ENCODE measurements at places on chromosomes 2 and 18.

GRCh38 chr18:79221136-79221535, 151.9 kb downstream of the ATP9B start:
- no peak for ATAC-seq

GRCh38 chr2:217269701-217270484, 410.0 kb upstream of the TNP1 start:
- no peak for ATAC-seq

DNA sequence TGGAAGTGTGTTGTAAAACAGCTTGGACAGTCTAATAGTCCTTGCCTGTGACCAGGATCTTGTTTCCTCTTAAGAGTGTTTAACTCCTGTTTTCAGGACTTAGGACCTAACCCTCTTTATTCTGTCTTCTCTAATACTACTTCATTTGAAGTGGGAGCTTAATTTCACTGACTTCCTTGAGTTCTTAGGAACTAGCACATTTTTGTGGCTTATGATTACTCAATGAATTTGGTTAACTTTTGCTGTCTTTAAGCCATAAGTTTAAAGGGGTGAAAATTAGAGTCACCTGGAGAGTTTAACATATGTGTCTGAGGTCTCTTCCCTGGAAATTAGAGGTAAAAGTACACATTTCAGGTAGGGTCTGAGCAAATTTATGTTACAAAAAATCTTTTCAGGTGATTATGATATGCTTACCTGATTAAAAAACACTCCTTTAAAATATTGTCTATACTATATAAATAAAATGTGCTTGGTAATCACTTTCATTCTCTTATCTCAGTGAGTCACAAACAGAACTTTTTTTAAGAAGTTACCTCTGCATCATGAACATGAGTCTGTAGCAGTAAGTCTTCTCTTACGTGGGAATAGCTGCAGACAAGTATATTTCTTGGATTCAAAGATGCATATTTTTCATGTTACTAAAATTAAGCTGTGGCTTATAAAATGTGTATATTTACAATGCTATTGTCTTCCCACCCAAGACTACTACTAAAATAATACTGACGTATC, 52.7 kb downstream of the ATP9B start:
- ATAC-seq: no peak

GRCh38 chr2:172339371-172340010, 87.9 kb upstream of the ITGA6 start:
- ATAC-seq: no peak

DNA sequence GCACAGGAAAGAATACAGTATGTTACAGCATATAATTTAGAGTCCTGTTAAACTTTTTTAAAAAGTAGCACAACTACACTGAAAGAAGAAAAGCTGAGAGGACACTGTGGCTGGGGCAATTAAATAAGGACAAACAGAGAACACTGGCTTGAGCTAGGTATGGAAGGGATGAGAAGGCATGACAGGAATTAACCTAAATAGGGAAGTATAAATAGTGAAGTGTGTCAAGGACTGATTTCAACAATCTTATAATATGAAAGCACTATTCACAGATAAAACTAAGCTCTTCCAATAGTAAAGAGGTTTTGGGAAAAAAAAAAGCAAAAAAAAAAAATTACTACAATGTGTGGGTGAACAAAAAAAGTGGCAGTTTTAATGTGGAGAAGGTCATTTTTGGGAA, 45.5 kb downstream of the PPP3R1 start:
- no peak for ATAC-seq

- ATAC-seq: no peak
Observed at GRCh38 chr18:23617412-23618014, 31.2 kb upstream of the NPC1 start.

DNA sequence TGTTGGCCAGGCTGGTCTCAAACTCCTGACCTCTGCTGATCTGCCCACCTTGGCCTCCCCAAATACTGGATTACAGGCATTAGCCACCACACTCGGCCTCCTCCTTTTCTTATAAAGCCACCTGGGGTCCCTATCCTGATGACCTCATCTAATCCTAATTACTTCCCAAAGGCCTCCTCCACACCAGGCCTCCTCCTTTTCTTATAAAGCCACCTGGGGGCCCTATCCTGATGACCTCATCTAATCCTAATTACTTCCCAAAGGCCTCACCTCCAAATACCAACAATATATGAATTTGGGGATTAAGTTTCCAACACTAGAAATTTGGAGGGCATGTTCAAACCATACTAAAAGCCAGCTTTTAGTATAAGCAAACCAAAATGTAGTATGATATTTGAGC, 9.7 kb upstream of the RMC1 start:
- ATAC-seq: no peak

GRCh38 chr2:160570376-160570775, 76.8 kb upstream of the RBMS1 start:
- ATAC-seq: no peak

DNA sequence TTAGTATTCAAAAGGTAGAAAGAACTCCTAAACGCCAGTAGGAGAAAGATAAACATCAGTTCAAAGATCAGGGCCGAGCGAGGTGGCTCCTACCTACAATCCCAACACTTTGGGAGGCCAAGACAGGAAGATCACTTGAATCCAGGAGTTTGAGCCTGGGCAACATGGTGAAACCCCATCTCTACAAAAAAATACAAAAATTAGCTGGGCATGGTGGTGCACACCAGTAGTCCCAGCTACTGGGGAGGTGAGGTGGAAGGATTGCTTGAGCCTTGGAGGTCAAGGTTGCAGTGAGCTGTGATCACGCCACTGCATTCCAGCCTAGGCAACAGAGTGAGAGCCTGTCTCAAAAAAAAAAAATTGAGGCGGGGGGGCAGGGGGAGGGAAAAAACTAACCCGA, 40.6 kb downstream of the MBOAT2 start:
- ATAC-seq: no peak

DNA sequence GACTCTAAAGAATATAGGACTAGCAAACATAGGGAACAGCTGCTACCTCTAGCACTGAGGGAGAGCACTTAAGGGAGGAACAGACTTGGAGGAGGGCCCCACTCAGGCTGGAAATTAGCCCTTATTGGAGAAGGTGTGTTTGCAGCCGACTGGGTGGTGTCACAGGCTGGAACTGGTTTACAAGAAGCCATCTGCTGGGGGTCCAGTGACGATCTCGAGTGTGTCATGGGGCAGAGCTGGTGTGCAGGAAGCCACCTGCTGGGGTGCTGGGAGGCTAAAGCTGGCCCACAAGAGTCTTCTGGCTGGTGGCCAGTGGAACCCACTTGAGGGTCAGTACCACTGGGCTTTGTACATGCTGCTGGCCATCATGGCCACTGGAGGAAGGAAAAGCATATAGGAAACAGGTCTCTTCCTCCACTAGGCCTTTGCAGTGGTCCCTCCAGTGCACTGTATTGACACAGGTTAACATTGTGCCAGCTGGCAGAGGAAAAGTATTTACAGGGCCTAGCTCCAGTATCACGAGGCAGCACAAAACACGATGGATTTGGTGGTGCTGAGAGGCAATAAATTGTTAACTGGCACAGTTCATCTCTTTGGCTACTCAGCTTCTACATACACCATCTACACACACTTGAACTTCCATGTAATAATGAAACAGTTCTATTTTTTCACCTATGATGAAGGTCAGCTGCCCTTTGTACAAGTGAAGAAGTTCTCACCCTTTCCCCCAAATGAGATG, 43.6 kb downstream of the MAP3K20 start:
- ATAC-seq: peak; percentile 48

- no peak for ATAC-seq
Observed at GRCh38 chr18:38019292-38019691, 453.7 kb upstream of the CELF4 start.

DNA sequence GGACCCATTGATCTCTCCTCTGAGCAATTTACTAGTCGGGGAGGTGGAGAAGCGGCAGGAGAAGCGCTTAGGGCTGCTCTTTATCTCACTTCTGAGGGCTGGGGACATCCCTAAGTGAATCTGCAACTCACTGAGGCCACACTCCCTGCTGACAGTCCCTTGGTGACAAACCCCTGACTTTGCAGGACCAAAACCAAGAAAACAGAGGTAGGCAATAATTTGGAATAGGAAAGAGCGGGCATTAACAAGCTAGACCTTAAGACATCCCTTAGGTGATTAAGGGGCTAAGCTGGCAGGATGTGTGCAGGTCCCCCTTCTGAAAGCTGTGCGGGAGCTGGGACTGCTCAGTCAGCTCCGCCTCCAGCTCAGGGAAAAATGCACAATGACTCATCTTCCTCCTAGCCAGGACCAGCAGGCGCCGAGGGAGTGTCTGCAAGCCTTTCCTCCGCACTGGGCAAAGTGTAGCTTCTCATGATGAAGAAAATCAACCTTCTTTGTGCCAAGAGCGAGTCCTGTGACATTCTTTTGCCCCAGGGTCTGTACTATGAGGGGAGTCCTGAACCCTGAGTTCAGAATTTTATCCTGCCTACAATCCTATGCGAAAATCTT, 63.3 kb downstream of the BOD1L2 start:
- peak; percentile 63 for ATAC-seq

- no peak for ATAC-seq
Observed at GRCh38 chr18:944440-944839, 39.8 kb downstream of the ADCYAP1 start.

GRCh38 chr2:120554625-120555032, 181.0 kb upstream of the GLI2 start:
- ATAC-seq: no peak

DNA sequence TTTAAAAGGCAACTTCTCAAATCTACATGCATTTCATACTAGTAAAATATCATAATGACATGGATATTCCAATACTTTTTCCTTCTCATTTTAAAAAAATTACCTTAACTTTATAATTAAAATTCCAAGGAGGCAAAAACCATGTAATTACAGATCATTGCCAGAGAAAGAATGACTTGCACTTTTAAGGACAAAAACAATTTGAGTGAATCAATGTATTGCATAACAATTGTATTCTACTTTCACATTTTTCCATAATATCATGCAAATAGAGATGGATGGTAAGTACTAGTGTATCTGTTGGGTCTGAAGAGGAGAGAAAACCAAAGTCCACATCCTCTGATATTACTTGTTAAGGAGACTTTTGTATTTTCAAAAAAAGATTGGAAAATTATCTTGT, 89.5 kb upstream of the NCK2 start:
- no peak for ATAC-seq

- no peak for ATAC-seq
Observed at GRCh38 chr2:205372141-205372540, 310.2 kb upstream of the NRP2 start.

DNA sequence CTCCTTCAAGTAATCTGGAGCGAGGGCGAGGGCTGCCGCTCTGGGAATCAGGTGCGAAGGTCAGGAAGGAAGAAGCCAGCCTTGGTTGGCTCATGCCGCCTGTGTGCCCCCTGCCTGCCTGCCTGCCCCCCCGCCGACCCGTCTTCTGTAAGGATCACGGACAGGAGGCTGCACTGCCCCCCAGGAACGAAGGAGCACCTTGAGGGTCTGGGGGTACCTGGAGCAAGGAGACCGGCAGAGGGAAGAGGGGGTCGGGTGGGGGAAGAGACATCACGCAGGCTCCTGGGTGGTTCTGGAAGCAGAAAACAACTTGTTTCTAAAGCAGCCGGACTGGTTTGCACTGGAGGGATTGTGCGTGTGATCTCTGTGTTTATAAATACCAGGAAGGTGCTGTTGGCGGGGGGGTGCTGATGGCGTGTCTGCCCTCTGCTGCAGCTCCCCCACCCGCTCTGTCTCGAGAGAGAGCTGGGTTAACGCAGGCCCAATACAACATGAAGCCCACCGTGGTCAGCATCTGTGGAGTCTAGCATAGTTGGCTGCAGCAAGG, 1.7 kb downstream of the FOSL2 start:
- no peak for ATAC-seq

DNA sequence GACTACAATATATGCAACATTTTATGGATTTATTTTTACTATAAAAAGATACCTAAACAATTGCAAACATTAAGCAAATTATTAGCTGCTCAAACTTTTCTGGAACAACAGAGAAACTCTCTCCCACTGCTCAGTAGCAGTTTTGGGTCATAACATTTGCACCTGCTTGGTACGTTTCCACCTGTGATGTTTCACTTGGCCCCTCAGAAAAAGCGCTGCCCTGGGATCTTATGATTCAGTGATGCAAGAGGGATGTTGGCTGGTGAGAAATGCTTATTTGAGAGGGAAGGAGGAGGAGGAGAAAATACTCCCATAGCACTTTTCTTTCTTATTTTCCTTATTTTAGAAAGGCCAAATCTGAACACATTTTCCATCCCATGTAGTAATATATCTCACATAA, 9.2 kb downstream of the IRS1 start:
- ATAC-seq: no peak

DNA sequence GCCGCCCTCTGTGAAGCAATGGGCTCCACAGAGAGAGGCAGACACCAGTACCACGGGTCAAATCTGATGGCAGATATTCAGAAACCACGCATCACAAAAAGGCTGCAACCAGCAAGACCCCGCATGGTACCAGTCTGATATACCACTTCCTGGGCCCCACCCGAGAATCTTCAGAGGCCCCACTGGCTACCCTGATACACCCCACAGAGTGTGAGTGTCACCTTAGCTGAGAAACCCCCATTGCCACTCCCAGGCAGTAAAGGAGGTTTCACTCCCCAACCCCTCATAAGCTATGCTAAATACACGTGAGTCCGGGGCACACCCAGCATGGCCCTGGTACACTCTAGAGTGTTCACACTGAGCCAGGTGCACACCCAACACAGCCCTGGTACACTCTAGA, 160.0 kb downstream of the EIPR1 start:
- ATAC-seq: no peak

GRCh38 chr2:149826471-149827125, 239.0 kb upstream of the MMADHC start:
- no peak for ATAC-seq

DNA sequence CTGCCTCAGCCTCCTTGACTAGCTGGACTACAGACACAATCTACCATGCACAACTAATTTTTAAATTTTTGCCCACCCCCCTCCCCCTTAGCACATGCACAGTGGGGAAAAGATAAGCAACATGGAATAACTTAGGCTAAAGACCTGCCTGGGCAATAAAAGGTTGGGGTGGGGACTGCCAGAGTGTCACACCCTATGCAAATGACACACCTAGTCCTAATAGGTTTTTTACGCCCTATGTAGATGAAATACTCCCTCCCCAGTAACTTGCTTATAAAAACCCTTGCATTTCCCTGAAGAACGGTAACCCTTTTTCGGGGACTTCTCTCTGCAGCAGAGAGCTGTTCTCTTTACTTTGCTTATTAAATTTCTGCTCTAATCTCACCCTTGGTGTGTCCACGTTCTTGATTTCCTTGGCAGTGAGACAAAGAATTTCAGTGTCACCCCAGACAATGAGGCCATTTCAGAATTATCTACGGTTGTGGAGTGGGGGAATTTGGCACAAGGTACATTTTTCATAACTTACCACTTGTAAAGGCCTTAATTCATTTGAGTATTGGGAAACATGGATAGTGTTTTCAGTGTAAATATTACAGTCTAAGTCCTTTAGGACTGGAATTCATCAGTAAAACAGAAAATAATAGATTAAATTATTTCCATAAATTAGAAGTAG, 109.2 kb downstream of the NOL4 start:
- no peak for ATAC-seq

Data from gastroesophageal sphincter (tissue), 4 donors.